RCC 7860 (cell line): ENCODE measurements at places on chromosomes 13 and 19.

- DNase-seq = peak; percentile 81
Observed at GRCh38 chr19:18021121-18021755, 13.3 kb downstream of the ARRDC2 start.

GRCh38 chr19:17526922-17527321, 15.5 kb downstream of the PGLS start:
- DNase-seq = no peak

DNA sequence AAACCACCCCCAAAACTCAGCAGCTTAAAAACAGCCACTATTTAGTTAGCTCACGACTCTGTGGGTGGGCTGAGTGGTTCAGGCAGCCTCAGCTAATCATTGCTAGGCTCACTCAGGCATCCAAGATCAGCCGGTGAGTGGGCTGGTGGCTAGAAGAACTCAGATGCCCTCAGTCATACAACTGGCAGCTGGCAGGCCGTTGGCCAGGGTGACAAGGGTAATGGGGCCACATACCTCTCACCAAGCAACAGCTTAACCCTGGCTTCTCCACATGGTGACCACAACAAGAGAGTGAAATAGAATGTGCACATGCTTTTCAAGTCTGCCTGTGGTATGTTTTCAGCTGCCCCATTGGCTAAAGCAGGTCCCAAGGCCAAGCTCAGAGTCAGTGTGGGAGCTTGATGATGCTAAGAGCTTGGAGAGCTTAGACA, 435.4 kb upstream of the TSHZ3 start:
- DNase-seq = no peak

GRCh38 chr13:77113496-77113895, 86.5 kb upstream of the FBXL3 start:
- no peak for DNase-seq

- DNase-seq = peak; percentile 31
Observed at GRCh38 chr13:38045278-38046048, 175.9 kb upstream of the TRPC4 start.

- no peak for DNase-seq
Observed at GRCh38 chr13:32645854-32646253, 59.6 kb downstream of the PDS5B start.

- no peak for DNase-seq
Observed at GRCh38 chr19:38267761-38268483, 3.5 kb downstream of the SPINT2 start.

DNA sequence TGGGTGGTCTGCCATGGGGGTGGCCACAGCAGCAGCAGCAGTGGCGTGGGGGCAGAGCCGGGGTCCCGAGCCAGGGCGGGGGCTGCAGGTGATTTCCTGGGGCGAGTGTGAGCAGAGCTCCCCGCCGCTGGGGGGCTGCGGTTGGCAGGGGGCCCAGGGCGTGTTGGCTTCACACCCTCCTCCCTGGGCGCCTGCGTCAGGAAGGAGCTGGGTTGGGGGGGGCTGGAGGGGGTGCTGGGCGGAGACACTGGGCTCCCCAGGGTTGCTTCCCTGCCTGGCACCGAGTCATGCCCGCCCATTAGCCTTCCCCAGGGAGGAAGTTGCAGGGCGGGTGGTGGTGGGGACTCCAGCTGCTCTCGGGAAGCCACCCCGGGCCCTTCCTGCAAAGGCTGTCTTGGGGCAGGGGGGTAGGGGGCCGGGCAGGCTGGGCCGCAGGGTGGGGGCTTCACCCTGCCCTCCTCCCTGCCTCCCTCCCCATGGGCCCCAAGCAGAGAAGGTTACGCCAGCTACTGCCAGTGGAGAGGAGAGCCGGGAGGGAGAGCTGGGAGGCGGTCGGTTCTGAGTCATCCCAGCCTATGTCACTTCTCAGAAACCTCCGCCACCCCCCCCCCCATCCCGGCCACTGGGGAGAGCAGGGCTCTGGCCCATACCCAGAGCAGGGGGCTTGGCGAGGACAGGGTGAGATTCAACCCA, 4.6 kb downstream of the MIDN start:
- peak; percentile 96 for DNase-seq

DNA sequence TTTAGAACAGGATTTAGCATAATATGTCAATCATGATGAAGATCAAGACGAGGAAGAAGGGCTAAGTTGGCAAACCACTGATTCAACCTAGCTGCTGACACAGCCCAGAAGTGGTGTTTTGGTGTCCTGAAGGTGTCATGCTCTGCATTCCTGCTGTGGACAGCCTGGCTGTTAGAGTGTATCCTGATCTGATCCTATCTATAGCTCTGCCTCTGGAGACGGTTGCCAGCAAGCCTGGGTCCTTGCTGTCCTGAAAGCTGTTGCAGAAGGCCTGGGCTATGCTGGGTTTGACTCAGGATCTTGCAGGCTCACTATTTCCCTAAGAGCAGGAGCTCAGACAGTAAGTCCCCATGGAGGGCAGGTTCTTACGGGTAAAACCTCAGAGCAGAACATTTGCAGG, 416.4 kb downstream of the TSHZ3 start:
- no peak for DNase-seq

- no peak for DNase-seq
Observed at GRCh38 chr13:46211116-46211482, 629 bp upstream of the LRRC63 start.

DNA sequence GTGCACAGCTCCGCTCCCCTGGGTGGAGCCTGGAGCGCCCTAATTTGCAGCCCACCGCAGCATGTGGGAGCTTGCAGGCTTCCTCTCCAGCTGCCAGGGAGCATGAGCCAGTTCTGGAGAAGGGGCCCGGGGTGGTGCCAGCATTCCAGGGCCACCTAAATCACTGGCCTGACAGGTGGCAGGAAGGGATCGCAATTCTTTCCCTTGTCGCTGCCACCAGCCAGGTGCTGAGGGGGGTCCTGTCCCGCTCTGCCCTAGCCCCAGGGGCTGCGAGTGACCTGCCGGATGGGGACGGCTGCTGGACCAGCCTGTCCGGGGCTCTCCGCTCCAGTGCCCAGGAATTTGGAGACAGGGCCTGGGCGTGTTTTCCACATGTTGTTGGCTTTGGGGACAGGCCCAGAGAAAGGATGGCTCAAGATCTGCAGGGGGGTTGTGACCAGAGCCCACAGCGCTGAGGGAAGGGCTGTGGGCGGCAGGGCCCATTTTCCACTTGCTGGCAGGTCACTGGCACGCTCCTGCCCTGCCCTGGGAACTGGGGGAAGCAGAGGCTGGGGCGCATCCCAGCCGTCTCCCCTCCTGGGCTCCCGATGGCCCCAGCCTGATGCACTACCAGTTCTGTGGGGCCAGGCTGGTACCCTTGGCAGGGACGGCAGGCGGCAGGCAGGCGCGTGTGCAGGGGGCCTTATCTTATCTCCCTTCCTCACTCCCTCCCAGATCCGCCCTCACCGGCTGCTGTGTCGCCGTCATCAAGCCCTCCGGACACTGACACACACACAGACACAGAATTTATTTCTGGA, 9.5 kb downstream of the NDUFA11 start:
- DNase-seq = no peak

DNA sequence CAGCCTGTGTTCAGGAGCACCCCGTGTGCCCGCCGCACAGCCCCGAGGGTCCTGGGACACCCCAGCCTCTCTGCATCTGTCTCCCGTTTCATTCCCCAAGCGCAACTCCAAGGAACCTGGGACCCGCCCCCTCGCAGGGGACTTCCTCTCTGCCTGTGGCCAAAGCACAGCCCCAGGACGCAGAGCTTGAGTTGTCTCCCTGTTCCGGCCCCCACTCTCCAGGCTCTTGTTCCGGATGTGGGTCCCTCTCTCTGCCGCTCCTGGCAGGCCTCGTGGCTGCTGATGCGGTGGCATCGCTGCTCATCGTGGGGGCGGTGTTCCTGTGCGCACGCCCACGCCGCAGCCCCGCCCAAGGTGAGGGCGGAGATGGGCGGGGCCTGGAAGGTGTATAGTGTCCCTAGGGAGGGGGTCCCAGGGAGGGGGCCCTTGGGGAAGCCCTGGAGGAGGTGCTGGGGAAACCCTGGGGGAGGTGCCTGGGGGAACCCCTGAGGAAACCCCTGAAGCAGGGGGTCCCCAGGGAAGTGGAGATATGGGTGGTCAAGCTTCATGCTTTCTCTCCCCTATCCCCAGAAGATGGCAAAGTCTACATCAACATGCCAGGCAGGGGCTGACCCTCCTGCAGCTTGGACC, 1.3 kb downstream of the HCST start:
- peak; percentile 69 for DNase-seq

DNA sequence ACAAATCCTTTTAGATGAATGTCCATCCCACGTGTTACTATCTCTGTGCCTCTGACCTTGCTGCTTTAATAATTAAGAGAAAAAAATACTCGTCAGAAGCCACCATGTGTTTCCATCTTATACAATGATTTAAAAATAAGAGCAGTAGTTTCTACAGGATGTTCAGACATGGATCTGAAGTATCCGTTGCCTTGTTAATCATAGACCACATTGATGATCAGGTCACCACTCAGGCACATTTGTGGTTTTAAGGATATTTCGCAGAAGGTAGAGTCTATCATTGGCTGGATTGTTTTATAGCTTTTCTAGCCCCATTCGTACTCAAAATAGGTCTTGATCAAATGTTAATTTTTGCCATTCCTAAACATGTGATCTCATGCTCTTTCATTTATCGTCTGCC, 710.0 kb upstream of the ARGLU1 start:
- no peak for DNase-seq

DNA sequence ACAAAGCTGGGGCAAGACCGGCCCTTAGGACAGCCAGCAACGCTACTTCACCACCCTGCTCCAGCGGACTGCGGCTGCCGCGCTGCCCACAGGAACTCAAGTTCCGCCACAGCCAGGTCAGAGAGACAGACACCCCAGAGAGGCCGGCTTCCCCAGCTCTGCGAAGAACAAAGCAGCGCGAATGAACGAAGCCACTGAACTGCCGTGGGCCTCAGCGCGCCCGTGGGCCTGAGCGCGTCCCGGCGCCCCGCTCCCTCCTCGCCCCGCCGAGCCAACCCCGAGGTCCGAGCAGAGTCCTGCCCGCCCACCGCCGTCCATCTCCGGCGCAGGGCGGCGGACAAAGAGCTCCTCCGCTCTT, 158.4 kb downstream of the RNF17 start:
- DNase-seq = no peak

DNA sequence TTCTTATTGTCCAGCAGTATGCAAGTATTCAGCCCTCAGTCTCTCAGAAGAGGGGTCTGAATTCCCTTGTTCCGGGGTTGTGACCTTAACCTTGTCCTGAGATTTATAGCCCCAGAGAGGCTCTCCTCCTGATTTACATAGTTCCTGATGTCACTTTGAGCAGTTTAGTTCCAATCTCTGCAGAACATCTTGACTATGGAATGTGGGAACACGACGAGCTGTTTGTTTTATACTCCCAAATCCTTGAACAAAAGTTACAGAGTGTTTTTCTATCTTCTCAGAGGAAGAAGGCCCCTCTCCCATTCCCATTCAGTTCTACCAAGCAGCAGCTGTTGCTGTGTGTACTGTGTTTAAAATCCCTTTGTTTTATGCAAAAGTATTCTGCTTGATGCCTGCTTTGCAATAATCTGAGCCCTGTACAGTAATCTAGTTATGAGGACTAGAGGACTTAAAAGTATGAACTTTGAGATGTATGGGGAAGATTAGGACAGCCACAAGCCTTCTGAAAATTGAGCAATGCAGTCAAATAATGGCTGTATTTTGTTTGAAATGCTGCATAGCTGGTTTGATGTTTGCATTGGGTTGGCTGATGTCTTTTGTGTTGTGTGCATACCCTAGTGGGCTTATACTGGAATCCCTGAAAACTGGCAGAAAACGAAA, 74.7 kb downstream of the KL start:
- DNase-seq = no peak

DNA sequence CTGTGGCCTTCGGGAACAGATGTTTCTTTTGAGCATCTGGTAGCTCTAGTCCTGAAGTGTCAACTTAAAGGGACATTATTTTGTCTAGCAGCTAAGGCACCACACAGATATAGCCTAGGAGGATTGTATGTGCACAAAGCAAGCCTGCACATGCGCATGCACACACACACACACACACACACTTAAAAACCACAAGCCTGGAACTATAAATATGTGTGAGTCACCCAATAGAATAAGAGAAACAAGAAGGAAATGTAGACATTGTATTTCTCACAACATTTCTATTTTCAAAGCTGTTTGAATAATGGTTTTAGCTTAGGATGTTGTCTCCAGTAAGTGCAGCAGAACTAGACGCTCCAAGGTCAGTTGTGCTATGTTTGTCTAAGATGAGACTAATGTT, 516.5 kb downstream of the SUCLA2 start:
- no peak for DNase-seq

DNA sequence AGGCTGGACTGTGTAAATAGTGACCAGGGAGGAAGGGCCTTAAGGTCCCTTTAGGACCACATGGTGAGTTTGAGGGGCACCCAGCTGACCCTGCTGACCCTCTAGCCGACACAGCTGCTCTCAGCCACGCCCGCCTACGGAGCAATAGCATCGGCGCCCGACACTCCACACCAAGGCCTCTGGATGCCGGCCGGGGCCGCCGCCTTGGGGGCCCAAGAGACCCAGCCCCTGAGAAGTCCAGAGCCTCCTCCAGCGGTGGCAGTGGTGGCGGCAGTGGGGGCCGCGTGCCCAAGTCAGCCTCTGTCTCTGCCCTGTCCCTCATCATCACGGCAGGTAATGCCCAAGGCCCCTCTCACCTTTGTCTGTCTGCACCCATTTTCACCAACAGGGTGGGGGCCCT, 8.6 kb upstream of the PIK3R2 start:
- DNase-seq = no peak

DNA sequence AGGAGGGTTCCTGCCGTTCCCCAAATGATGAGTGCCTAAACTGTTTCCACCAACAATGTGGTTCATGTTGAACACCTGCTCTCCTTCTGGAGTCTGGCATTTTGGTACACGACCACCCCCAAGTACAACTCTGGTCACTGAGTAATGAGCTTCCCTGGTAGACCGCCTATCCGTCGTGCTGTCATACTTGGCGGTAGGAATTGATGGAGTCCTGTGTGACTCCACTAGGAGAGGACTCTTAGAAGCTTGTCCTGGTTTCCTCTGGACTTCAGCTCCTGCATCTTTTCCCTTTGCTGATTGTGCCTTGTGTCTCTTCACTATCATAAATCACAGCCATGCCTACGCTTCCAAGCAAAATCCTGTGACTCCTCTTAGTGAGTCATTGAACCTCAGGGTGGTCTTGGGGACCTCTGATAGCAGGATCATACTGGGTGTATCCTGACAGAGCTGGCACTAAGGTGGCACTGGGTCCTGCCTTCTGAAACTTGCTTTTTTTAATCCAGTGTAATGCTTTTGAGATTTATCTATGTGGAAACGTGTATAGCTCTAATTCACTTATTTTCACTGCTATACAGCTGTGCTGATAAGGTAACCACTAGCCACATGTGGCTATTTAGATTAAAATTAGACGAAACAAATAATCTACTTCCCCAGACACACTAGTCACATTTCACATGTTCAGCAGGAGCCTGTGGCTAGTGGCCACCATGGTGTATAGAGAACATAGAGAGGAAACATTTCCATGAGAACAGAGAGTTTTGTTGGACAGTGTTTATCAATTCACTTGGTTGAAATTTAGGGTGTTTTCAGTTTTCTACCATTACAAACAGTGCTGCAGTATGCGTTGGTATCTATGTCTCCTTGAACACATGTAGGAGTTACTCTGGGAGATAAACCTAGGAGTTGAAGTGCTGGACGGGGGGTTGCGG, 6.1 kb upstream of the ASF1B start:
- no peak for DNase-seq
